WERI-Rb-1 (cell line): ENCODE measurements at places on chromosomes 11 and 22.

- no peak for DNase-seq
Observed at GRCh38 chr22:32058656-32059260, 15.7 kb downstream of the SLC5A1 start.

- no peak for DNase-seq
Observed at GRCh38 chr11:116986521-116987105, 111.6 kb downstream of the SIK3 start.

DNA sequence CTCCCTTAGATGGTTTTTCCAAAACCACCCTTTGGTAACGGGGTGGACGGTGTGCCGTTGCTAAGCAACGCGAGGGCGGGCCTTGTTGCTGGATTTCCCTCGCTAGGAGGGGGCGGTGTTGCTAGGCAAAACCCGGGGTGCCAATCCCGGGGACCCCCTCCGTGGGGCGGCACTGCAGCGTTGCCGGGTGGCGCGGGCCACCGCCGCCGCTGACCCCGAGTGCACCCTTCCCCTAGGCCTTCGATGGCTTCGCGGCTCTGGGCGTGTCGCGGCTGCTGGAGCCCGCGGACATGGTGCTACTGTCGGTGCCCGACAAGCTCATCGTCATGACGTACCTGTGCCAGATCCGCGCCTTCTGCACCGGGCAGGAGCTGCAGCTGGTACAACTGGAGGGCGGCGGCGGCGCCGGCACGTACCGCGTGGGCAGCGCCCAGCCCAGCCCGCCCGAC lies 8.9 kb downstream of the EHBP1L1 start:
- DNase-seq, result no peak

DNA sequence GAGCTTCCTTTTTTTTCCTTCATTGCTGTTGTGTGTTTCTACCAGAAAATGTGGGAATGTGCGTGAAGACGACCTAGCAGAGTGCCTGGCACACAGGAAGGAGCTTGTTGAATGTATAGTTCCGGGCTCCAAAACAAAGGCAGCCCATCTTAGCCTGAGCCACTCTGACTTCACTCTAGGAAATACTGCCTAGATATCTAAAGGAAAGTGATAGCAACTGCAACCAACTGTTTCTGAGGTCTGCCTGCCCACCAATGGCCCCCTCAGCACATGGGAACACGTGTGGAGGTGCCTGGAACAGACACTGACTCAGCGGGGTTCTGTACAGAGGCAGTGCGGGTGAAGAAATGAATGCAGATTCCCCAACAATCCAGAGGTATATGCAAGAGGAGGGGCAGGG lies 14.7 kb upstream of the XBP1 start:
- DNase-seq, result no peak

DNA sequence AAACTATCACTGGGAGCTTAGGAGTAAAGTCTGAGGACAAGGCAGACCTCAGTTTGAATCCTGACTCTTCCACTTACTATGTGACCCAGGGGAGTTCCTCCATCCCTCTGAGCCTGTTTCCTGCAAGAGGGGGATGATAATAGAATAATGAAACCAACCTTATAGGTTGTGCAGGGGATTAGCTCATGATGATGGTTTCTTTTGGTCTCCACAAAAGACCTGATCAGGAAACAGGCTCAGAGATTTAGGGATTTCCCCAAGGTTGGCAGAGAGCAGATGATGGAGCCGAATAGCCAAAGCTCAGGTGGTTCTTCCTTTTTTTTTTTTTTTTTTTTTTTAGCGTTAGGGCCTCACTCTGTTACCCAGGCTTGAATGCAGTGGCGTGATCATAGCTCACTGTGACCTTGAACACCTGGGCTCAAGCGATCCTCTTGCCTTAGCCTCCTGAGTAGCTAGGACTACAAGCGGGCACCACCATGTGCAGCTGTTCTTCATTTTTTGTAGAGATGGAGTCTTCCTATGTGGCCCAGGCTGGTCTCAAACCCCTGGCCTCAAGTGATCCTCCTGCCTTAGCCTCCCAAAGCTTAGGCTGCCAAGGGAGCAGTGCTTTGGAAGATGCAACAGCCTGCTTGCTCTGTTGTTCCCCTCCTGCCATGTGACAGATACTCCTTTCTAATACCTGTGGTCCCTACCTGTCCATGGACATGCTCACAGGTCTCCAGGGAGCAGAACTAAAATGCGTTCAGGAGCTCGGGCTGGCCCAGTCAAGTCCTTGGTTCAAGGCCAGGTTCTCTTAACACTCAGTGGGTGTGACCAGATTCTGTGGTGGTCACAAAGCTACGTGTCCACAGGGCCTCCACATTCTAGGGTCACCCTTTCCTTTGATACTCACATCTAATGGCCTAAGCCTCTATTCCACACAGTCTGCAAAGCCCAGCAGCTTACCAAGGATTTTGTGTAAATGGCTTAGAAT lies 22.3 kb downstream of the PATZ1 start:
- DNase-seq, result no peak

DNA sequence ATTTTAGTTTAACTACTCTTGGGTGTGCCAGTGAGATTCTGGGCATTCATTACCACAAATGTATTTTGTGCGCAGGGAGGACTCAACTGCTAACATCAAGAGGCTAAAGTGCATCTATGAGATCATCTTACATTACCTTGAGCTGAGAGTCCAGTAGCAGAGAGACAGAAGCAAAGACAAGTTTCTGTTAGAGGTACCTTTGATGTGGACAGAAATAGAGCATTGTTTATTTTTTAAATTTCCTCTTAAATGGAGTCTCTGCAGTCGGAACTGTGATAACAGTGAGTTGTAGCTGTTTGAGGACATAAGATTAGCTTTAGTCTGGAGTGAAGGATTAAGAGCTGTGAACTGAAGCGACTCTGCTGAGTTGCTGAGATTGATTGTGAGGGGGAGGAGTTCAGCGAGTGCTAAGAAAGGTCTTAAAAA lies 297.0 kb downstream of the CADM1 start:
- peak; percentile 73 for DNase-seq

DNA sequence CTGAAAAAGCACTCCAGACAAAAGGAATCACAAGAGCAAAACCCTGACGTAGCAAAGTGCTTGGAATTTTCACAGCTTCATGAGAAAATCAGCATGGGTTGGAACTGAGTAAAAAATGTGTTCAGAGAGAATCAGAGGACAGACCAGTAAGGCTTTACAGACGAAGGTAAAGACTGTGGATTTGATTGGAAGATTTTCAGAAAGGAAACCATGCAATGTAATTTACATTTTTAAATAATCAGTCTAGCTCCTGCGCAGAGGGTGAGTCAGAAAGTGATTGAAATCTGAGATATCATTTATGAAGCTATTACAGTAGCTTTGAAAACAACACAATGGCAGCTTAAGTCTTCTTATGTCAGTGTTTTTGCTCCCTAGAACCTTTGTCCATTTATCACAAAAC lies 1122.3 kb downstream of the LRRC4C start:
- no peak for DNase-seq

DNA sequence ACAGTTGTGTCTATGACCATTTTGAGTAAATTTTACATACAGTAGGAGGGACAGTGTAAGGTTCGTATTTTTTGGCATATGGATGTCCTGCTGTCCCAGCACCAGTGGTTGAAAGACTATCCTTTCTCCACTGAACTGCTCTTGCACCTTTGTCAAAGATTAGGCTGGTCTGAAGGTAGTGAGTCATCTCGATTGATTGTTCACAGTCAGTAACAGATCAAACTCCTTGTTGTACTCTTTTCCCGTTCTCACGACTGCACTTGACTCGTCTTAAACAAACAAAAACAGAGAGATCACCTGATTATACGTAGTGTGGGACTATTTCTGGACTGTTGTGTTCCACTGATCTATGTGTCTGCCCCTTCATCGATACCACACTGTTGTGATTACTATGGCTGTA lies 77.1 kb downstream of the DGCR2 start:
- no peak for DNase-seq

DNA sequence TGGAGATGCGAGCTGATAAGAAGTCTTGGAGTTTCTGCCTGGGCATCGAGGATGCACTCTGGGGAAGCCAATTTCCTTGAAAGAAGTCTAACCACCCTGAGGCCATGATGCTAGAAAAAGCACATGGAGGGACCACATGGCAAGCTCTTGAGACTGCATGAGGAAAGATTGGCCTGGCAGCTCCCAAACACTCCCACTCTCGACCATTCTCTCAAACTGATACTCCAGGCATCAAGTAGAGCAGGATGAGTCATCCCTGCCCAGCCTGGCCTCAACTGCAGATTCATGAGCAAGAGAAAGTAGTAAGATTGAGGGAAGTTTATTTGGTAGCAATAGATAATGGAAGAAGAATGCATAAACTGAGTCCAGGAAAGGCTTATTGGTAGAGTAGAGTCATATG lies 194.3 kb downstream of the KIF18A start:
- DNase-seq, result no peak

- peak; percentile 18 for DNase-seq
Observed at GRCh38 chr11:128246364-128246801, 341.0 kb downstream of the ETS1 start.

GRCh38 chr11:124080327-124081001 lies 34.8 kb upstream of the VWA5A start:
- DNase-seq, result no peak

- no peak for DNase-seq
Observed at GRCh38 chr11:131661132-131661531, 290.7 kb downstream of the NTM start.

DNA sequence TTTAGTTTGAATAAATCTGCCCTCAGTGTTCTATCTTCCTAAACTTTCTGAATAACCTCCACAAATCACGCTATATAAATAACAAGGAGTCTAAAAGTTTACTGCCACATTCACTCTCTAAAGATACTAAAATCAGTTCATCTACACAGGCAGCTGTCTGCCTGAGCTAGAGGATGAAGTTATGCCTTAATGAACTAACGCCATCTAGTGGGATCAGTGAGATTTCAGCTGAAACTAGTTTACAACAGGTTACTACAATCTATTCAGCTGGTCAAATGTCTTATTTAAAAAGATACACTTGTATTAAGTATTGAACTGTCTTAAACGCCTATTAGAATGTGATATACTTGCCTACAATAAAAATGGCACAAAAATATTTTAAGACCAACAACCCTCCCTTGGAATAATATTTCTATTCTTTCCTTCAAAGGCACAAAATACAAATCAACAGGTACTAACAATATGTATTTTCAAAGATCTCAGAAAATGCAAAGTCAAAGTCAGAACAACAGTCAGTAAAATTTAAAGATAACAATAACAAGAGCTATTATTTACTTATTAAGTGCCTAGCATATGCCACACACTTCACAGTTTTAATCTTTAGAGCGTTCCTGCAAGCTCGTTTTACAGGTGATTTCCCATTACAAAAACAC lies 84.1 kb downstream of the LARGE2 start:
- DNase-seq, result peak; percentile 33

DNA sequence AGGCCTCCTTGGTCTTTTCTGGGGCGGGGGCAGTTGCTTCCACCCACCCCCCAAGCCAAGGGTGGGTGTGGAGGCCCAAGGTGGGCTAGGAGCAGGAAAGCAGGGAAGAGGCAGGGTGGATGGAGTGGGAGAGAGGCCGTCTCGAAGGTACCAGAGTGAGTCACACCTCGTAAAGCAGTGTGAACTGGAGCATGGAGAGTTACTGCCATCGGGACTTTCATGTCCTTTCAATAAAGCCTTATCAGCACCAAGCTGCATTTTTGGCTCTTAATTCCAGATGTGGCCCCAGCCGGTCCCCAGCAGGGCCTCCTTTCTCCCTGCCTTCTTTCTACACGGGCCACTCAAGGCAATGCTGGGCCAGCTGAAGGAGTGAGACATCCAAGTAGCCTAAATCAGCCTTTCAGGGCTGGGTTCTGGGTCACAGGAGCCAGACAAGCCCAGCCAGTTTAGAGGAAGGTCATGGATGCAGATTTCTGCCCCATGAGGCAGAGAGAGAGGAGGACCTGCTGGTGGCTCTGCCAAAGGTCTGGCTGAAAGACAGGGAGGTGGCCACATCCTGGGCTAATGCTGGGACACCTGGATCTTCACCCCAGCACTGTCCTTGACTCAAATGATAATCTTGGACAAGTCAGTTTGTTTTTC lies 59.0 kb upstream of the CD82 start:
- no peak for DNase-seq

- no peak for DNase-seq
Observed at GRCh38 chr11:84413549-84413948, 1127.4 kb upstream of the CCDC90B start.

DNA sequence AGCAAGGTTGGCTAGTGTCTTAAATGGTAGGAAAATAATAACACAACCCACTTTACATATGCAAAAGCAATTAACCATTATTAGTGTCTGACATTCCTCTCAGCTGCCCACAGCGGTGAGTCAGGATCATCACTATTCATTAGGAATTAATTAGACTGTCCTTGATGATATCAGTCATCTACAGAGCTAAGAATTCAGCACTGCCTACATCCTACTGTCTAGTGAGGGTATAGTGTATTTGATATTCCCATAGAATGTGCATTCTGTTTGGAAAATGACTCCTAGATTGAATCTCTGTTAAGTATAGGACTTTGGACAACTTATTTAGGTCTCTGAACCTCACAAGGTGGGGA lies 82.2 kb downstream of the TEAD1 start:
- no peak for DNase-seq

- DNase-seq, result no peak
Observed at GRCh38 chr11:104547996-104548661, 350.1 kb downstream of the CASP12 start.

- DNase-seq, result peak; percentile 23
Observed at GRCh38 chr22:41780746-41781505, 19.6 kb upstream of the CCDC134 start.

- DNase-seq, result no peak
Observed at GRCh38 chr11:94666792-94667721, 99.9 kb downstream of the PIWIL4 start.

DNA sequence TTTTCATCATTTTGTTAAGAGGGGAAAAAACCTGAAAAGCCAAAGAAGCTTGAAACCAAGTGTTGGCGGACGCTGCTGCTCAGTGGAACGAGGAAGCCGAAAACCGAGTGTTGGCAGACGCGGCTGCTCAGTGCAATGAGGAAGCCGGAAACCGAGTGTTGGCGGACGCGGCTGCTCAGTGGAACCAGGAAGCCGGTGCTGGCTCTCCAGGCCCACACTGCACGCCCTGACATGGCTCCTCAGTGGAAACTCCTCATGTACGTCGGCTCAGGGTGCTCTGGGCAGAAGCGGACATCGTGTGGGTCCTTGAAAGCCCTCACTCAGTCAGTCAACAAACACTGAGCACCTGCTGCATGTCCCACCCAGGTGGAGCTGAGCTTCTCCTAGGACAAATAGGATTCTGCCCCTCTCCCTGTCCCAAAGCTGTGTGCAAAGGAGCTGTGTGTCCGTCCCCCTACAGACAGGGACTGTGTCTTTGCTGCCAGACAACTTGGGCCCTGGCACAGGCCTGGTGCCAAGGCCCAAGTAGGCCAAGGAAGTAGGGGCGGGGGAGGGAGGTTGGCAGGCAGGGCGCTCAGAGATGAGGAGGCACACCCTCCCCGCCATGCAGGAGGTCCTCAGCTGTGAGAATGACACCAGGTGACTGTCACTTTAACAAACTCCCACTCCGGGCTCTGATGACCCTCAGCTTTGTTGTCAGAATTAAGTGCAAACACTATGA lies 37.3 kb downstream of the PHF21B start:
- DNase-seq, result no peak

GRCh38 chr11:104094576-104094975 lies 58.1 kb downstream of the DDI1 start:
- DNase-seq, result no peak
